Fibroblast of skin of left quadriceps (primary cell): ENCODE measurements at places on chromosomes 5 and 9.
A peak's percentile ranks its signal among the peaks of the same experiment; 100 is the strongest.

GRCh38 chr5:151028717-151029116 is 8.3 kb downstream of the GPX3 start:
- DNase-seq, result no peak

GRCh38 chr5:80139466-80139972 is 104.4 kb downstream of the THBS4 start:
- DNase-seq, result no peak

DNA sequence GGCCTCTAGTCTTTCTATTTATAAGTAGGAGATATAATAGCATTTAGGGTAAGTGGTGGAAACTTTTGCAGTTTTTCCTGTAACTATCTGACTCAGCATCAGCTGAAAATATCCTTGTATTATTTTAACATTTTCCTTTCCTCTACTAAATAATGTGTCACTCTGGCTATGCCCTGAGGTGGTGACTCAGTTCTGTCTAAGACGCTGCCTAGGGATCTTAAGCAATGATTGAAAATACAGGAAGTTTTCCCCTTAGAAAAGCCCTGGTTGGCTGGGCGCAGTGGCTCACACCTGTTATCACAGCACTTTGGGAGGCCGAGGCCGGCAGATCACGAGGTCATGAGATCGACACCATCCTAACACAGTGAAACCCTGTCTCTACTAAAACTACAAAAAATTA is 9.3 kb upstream of the EDIL3 start:
- no peak for DNase-seq

DNA sequence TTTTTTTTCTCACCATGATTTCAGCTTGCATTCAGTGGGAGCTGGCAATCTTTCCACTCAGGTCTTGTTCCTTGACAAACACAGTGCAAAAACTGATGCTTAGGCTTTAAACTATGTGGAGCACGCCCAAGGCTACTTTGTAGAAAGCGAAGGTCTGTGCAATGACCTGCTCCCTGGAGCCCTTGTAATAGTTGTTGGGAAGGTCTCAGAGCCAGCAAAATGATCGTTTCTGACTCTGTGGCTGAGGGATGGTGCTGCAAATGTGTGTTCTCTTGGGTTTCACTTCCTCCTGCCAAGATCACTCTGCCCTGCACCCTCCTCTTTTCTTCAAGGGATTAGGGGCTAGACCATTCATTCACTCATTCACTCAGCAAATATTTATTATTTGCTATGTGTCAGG is 249.7 kb upstream of the MAP3K1 start:
- DNase-seq, result no peak

- peak; percentile 20 for DNase-seq
Observed at GRCh38 chr5:71757590-71758543, 38.8 kb downstream of the CARTPT start.

GRCh38 chr5:150778517-150779396 is at the start of gene SMIM3:
Gene SMIM3 (plus strand): TSS chr5:150778757. CDS start chr5:150795441, 16,684 bp downstream.
- DNase-seq, result peak; percentile 53

DNA sequence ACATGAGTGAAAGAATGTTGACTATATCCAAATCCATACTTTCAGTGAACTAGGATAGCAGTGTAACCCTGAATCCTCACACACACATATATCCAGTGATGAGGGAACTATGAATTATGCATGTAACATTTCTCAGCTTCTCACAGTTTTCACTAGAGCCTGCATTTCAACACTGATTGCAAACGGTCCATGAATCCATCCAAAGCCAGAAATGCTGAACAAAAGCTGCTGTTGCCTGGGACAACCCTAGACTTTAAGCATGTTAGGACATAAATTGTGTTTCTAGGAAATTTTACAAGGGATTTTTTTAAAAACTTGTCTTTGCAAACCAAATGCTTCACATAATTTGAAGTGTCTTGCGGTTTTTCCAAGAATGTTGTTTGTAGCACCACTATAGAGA is 2010.0 kb upstream of the WWC1 start:
- DNase-seq, result peak; percentile 7

GRCh38 chr5:75610201-75610600 is 1.1 kb upstream of the ANKDD1B start:
- no peak for DNase-seq

DNA sequence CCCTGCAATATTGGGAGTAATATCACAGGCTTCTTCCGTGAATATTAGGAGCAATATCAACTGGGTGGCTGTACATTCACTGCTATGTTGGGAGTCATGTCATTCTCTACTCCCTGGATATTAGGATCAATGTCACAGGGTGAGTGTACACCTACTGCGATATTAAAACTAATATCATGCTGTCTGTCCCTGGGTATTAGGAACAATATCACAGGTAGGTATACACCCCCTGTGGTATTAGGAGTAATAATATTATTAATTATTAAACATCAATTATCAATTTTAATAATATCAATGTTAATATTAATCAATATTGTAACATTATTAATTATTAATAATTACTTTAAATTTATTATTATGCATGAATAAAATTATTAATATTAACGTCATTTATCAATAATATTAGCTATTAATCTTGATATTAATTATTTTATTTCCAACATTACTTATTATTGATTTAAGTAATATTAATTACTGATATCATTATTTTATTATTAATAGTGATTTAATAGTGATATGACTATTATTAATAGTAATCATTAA is 121.9 kb downstream of the TMEM38B start:
- DNase-seq, result no peak

GRCh38 chr9:223152-223551 is 8.5 kb downstream of the DOCK8 start:
- no peak for DNase-seq

DNA sequence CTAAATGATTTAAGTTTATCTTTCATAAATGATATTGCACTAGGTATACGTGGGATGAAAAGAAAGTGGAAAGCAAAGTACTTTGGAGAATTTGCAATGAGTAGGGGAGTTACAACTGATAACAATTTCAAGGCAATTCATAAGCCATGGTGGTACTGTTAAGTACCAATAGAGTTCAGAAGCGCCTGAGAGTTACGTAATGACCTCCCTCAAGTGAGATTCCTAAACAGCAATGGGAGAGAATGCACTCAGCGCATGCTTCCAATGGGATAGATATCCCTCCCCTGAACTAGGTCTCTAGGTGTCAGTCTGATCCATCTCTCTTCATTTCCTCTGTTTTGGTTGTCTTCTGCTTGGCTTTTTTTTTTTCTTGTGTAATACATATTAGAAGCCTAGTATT is 249.3 kb downstream of the NNT start:
- no peak for DNase-seq

- DNase-seq, result peak; percentile 25
Observed at GRCh38 chr5:76867827-76868693, 18.2 kb downstream of the S100Z start.

DNA sequence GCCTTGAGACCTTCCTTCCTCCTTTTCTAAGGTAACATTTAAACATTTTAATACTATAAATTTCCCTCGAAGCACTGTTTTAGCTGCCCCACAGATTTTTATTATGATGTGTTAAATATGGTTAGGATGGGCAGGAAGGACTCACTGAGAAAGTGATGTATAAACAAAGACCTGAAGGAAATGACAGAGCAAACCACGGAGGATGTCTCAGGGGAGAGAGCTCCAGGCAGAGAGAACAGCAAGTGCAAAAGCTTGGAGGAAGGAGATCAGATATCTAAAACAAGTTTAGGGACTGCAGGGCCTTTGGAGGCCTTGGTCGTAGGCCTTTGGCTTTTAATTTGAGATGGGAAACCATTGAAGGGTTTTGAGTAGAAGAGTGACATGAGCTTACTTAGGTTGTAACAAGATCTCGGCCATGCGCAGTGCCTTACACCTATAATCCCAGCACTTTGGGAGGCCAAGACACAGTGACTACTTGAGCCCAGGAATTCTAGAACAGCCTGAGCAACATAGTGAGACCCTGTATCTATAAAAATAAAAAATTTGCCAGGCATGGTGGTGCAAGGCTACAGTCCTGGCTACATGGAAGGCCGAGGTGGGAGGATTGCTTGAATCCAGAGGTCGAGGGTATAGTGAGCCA is 35.5 kb upstream of the LRRTM2 start:
- DNase-seq, result no peak

DNA sequence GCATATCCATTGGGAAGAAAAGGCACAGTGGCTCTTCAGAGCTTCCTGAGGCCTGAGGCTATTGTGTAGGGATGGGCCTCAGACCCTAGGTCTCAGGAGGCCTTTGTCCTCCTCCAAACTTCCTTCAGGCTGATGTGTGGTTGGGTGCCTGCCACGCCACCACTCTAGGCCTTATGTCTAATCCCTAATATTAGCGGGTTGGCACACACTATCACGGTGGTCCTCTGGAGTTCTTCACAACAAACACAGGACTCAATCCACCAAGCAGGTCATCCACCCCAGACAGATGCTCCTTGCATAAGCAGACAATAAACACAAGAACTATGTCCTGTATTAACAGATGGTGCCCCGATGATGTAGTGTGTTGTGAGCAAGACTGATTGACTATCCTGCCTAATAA is 31.0 kb upstream of the FSTL4 start:
- no peak for DNase-seq

DNA sequence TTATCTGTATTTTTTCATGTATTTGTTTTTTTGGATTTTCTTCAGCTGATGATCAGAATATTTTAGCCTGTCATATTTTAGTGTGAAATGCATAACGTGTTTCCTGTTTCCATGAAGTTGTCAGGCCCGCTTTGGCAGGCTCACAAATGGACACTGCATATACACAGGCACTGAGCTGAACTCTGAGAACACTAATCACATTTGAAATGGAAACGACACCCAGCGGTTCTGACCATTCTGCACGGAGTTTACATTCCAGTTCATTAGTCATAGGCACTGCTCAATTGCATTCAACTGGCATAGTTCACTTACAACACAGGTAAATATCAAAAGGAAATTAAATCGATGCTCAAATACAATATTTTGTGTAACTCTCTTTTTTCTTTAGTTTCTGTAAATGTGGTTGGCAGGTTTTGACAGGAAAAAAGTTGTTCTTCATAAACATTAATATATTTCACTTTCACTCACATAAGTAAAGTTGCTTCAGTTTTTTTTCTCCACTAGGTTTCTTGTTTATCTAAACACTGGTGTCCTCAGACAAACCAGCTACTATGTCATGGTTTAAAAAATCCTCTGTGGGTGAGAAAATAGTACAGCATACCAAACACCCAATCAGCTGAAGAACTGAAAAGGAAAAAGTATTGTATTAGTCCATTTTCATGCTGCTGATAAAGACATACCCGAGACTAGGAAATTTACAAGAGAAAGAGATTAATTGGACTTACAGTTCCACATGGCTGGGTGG is 559.0 kb upstream of the DAP start:
- no peak for DNase-seq

- no peak for DNase-seq
Observed at GRCh38 chr5:50807661-50808060, 141.2 kb downstream of the PARP8 start.

GRCh38 chr5:109003928-109004327 is 256.2 kb downstream of the FER start:
- DNase-seq, result no peak

DNA sequence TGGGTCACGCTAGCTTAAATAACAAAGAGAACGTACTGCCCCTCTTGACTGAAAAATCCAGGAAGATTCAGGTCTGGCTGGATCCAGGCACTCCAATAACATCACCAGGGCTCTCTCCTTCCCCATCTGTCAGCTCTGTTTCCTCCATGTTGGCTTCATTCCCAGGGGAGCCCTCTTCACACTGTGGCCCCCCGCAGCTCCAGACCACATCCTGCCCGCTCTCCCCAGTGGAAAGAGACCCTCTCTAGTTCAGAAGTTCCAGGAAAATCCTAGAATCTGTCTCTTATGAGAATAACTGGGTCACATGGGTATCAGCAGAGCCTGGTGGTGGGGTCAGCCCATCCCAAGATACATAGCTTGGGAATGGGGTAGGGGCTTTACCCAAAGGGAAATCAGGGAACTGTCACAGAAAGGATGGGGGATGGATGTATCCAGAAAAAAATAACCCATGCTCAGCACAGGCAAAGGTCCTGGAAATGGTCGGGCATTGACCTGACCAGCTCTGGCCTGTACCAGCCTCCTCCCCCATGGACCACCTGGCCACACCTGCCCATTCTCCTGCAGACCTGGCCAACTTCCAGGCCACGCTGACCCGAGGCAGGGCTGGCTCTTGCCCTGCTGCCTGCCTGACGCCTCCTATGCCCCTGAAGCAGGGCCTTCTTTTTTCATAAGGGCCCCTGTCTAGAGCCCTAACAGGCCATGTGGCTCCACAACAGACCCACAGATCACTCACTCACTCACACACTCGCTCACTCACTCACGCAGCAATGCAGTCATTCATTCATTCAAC is 65.9 kb downstream of the COL23A1 start:
- DNase-seq, result no peak

DNA sequence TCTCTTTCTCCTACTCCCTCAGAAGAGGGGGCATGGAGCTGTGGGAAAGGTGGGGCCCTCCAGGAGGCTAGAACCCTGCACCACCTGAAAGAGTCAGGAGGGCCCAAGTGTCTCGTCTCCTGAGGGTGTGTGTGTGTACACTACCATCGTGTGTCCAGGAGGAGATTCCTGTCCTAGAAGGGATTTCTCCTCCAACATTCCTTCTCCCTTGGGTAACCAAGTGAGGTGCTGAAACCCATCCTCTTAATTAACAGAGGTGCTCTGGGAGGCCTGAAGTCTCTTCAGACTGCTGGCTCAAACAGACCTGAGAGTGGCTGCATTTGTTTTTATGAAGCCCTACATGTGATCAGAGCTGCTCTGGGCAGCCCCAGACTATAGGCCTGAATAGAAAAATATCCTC is 61.1 kb upstream of the FAM169A start:
- DNase-seq, result no peak

DNA sequence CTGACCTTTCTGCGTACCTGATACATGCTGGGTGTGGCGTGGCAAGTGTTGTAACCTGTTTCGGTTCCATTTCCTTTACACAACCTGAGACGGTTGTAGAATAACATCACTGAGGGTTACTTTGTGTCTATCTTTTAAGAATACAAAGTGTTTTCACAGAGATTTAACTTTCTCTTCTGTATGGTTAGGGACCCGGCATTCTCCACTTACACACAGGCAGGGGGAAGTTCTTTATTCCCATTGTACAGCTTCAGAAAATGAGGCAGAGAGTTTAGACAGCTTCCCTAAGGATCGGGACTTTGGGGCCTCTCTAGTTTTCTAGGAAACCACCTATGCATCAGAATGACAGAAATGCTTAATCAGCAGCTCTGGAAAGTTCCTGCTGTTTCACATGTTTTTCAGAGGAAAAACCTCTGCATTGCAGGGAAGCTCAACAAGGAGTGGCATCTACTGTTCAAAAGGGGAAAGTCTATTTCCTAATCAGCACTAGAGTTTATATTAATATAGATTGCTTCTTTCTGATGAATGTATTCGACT is 41.3 kb downstream of the CAST start:
- no peak for DNase-seq

- no peak for DNase-seq
Observed at GRCh38 chr9:98367371-98367900, 112.0 kb upstream of the TBC1D2 start.

- no peak for DNase-seq
Observed at GRCh38 chr5:151406322-151406947, 41.0 kb upstream of the SLC36A1 start.

DNA sequence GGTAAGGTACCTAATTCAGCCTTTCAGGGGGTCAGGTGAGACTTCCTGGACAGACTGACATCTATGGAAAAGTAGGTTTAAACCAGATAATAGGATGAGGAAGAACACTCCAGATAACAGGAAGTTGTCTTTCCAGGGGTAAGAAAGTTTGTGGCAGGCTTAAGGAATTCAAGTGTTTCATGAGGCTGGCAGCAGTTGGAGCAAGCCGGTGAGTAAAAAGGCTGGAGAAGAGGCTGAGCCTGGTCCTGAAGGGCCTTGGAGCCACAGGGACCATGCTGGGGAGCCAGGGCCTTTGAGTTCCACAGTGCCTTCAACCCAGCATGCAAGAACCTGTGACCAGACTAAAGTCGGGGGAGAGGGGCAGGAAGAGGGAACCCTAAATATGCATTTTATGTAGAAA is 353.4 kb downstream of the SPOCK1 start:
- no peak for DNase-seq
